ENCODE measurements at places on chromosomes 2 and 18.
A peak's percentile ranks its signal among the peaks of the same experiment; 100 is the strongest.

DNA sequence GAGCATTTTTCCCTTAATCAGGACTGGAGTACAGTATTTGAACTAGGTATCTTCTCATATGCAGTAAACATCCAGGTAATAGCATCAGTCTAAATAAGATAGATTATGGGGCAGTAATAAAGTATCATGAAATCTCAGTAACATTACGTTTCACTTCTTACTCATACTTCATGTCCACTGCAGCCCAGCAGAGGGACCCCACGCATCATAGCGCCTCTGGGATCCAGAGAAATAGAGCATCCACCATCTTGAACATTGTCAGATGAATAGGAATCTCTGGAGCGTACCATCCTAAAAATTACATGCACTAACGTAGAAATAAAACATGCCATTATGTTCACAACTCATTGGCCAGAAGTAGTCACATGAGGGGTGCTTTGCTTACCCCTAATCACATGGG is 499.0 kb downstream of the CPS1 start:
- no peak for DNase-seq

DNA sequence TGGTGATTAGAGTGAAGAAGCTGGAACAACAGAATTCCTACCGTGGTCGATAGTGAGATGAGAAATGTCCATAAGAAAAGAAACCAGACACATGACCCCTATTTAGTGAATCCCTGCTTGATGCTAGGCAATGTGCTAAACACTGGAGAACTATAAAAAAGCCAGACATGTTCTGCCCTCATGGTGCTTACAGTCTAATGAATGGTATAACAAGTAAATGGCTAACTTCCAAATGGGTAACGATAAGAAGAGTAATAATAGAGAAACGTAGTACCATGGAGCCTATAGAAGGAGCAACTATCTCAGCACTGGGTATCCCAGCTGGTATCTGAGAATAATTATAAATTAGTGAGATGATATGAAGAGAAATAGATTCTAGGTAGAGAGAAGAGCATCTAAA is 5.0 kb downstream of the DSG2 start:
- no peak for DNase-seq

GRCh38 chr2:38704664-38705063 is 38.8 kb downstream of the GALM start:
- DNase-seq: peak; percentile 33

DNA sequence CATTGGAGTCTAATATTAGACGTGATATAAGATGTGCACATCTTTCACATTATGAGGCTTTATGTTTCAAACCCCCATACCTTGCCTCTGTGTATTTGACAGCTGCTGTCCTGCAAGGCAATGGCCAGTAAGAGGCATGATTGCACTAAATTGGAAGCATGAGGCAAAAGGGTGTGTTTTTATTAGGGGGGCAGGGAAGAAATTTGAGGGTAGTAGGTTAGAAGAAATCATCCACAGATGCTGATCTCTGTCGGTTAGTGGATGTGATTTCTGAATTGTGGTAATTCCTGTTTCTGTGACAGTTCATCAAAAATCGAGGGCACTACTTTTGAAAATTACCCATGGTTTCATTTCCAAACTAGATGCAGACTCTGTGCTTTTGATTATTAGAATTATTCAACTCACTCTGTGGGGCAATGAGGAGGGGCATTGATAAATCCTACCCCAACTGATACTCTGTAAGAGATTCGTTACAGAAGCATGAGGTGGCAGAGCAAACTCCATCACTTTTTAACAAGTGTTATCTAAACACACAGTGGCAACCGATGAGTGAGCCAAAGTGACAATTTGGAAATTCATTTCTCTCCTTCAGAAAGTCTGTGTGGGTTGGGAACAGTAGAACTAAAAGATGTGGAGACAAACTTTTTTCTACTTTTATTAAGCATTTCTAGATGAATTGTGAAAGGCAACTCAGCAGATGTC is 453.0 kb downstream of the ARHGAP15 start:
- no peak for DNase-seq

DNA sequence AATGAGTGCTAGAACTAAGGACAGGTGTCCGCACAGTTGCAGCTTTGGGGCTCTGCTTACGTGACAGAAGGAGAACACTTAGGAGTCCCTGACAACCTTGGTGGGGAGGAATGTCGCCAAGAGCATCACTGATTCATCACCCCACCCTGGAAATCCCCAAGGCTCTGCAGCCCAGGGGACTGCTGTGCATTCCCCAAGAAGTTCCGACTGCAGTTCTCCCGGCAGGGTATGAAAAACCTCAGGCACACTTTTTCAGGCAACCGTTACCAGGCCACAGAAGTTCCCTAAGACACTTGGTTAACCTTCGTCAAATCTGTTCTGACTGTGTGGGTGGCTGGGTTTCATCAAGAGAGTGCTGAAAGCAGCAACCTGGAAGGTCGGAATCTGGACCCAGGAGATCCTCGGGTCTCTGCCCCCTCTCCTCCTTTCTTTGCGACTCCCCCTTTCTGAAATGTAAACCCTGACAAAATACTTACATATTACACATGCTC is 192.1 kb upstream of the CXCR4 start:
- DNase-seq: no peak

- DNase-seq: no peak
These were observed 299.6 kb upstream of the FANCL start for GRCh38 chr2:58540681-58541080.

- DNase-seq: no peak
These were observed 509.6 kb upstream of the RAB6C start for GRCh38 chr2:129469871-129470270.

DNA sequence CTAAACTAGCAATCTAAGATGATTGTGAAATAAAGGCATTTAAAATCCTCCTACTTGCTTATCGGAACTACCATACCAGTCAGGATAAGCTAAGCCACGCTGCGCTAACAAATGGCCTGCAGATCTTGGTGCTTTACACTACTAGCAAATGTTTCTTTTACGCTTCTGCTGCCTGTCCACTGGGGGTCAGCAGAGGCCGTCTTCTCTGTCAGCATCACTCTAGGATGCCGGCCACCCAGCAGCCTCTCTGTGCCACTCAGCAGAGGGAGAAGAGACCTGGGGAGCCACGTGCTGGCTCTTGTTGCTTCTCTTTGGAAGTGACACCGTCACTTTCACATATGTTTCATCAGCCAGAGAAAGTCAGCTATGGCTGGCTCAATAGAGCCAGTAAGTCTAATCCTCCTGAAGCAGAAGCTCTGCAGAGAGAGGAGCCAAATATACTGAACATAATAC is 36.6 kb downstream of the COPS8 start:
- peak; percentile 59 for DNase-seq

DNA sequence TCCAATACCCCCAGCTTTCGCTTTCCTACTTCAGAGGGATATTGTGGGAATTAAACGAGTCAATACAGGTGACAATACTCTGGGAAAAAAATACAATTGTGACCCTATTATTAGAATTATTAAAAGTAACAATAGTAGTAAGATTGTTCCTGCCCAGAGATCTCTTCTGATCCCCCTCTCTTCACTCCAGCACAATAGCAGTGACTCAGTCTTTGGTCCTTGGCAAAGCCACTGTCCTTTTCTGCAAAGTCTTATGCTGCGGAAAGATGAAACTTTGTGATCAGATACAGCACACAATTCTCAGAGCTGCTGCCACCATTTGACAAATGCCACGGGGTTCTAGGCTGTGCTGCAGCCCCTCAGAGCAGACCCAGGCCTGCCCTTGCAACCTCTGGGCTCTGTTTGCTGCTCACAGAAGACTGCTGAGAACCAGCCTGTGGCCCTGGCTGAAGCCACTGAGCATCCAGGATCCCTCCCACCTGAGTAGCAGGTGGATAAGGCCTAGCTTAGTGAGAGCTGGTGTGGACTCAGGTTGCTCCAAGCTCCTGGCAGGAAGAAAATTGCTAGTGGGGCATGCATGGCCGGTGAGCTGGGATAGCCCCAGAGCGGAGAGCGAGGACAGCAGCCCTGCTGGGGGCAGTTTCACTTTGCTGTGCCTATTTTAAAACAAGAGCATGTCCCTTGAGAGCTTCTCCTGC is 60.1 kb upstream of the ROCK2 start:
- no peak for DNase-seq

- no peak for DNase-seq
These were observed 34.4 kb downstream of the ACAA2 start for GRCh38 chr18:49778826-49779465.

DNA sequence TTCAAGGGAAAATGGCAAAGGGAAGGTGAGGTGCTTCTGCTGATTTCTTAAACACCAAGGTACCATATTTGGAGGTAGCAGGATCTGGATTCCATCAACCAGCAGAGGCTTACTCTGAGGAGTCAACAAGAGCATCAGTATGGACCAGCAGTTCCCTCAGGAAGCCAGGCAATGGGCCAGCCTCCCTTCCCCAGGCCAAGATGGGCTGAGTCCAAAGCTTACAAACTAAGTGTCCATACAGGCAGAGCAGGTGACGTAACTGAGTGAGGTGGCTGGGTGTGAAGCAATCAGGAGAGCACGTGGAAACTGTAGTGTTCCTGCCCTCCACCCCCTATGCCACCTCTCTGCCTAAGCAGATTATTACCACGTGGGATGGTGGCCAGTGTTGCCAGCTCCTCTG is 134.2 kb upstream of the HNRNPA3 start:
- no peak for DNase-seq

- DNase-seq: no peak
These were observed 579.5 kb downstream of the MBD2 start for GRCh38 chr18:53644799-53645471.

DNA sequence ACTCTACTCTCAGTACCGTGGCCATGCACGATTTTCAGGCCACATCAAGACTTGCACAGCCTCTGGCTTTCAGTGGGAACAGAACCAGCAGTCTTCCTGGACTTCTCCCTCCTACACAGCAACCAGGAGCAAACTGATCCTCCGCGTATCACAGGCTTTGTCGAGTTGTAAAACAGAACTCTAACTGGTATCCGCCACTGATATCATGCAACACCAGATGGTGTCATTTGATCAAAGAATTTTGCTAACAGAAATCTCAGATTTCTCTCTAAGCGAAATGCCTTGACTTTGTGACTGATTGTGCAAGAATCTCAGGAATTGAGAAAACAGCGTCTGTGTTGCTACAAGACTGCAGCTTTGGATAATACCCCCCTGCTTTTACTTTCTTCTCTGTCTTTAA is 85.7 kb downstream of the COPS8 start:
- peak; percentile 94 for DNase-seq

DNA sequence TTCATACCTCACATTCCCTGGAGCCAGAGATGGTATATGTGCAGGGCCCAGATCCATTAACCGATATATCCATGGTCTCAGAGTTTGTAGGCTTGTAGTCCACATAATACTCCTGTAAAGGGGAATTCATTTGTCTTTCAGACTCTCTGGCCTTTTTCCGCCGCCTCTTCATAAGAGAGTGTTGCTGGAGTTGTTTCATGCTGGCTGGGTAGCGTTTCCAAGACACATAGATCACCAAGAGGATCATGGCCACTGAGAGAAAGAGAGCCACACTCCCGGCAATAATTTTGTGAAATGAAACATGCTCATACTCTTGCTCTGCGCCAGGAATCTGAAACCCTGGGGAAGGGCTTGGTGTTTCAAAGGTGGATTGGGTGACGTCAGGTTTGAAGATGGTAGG is 3.9 kb downstream of the LRRTM4 start:
- DNase-seq: no peak

- no peak for DNase-seq
These were observed 25.3 kb downstream of the MMADHC start for GRCh38 chr2:149562324-149562723.

GRCh38 chr2:132374961-132375360 is 41.6 kb upstream of the GPR39 start:
- no peak for DNase-seq

DNA sequence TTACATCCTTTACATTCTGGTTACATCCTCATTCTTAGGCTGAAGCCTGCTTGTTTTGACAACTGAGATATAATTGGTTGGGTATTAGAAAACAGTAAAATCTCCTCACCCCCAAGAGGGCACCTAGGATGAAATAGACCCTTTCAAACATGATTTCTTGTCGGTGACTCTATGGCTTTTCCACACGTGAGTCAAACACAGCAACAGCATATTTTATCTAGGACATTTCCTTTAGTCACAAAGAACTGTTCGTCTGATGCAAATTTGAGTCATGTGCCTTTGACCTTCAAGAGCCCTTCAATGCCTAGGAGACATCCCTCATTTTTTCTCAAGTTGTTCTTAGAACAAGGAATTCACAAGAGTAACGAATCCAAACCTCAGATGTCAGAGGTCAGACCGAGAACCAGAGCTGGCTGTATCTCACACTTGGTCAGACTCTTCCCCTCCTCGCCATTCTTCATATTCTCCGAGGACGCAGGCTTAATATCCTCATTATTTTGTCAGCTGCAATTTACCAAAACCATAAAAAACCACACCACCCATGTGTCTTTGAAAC is 60.5 kb upstream of the ALKAL2 start:
- no peak for DNase-seq

GRCh38 chr2:227295806-227296205 is 29.2 kb upstream of the MFF start:
- no peak for DNase-seq

- no peak for DNase-seq
These were observed 161.3 kb downstream of the ASB1 start for GRCh38 chr2:238587776-238588660.
